ENCODE measurements at places on chromosomes 7 and 10. TPM values are rescaled to one million over a fixed set of nuclear protein-coding genes. Genes with fewer than 3 reads are reported as not detected.

The UCN3 gene
- not detected for total RNA-seq

The VENTX gene
- not detected for total RNA-seq

DNA sequence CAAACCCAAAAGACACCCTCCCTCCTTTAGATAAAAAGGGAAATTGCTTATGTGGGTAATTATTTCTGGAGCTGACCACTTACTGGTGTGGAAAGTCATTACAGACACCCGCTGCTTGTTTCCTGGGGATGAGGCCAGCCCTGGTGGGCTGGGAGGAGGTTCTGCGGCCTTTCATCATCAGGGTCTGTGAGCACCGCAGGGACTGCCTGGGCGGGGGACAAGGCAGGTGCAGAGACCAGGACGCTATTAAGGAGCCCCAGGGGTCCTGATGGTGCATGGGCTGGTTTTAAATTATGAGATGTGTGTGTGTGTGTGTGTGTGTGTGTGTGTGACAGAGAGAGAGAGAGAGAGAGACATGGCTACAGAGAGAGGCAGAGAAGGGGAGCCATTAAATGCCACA, 171.2 kb downstream of the DNAJB6 start:
- no peak for DNase-seq

DNA sequence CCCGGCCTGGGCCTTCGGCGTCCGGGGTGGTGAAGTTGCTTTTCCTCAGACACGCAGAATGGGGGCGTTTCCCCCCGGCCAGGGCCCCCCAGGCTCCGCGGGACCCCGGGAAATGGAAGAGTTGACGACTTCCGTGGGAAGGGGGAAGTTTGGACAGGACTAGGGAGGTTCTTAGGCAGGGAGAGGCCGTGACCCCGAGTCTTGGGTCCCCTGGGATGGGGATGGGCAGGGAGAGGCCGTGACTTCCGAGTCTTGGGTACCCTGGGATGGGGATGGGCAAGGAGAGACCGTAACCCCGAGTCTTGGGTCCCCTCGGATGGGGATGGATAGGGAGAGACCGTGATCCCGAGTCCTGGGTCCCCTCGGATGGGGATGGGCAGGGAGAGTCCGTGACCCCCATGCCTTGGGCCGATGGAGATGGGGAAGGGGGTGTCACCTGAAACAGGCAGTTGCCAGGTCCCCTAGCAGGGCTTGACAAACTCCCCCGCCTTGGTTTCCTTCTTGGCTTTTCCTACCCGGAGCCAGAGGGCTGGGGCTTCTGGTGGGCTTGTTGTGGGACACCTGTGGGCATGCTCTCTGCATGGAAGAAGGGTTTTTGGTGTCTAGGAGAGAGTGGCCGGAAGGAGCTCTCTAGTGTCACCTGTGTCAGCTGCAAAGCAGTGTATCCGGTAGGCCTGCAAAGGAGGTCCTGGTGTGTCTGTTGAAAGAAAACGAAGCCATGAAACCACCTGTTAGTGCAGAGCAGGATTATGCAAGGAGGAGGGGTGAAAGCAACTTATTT, 1.1 kb downstream of the TRRAP start:
- peak; percentile 84 for DNase-seq

- DNase-seq, result no peak
These were observed 12.8 kb upstream of the HERC4 start for GRCh38 chr10:68087685-68088401.

Data from Karpas-422 (cell line).